ENCODE measurements at places on chromosomes 2 and 18. TPM values are rescaled to one million over a fixed set of nuclear protein-coding genes. Genes with fewer than 3 reads are reported as not detected.

Gene ANKRD29
- total RNA-seq: 0.21 TPM

Gene CNTNAP5
- not detected for total RNA-seq

Gene TRIB2
- total RNA-seq: 2.7 TPM

Gene LAMA3
- total RNA-seq: 0.07 TPM

Gene FOXI3
- not detected for total RNA-seq

Gene CERS6
- total RNA-seq: 12.9 TPM

Gene CASP8
- total RNA-seq: 45.1 TPM

Gene STAT1
- total RNA-seq: 343 TPM

Gene NPHP1
- 2.8 TPM for total RNA-seq

Gene ABCG5
- total RNA-seq: not detected

Gene CXCR1
- not detected for total RNA-seq

Gene ARL5A
- total RNA-seq: 64.9 TPM

Gene TGFA
- 0.07 TPM for total RNA-seq
